Caco-2 (cell line): ENCODE measurements at places on chromosomes 11 and 22. TPM values are rescaled to one million over a fixed set of nuclear protein-coding genes. Genes with fewer than 3 reads are reported as not detected.

DNA sequence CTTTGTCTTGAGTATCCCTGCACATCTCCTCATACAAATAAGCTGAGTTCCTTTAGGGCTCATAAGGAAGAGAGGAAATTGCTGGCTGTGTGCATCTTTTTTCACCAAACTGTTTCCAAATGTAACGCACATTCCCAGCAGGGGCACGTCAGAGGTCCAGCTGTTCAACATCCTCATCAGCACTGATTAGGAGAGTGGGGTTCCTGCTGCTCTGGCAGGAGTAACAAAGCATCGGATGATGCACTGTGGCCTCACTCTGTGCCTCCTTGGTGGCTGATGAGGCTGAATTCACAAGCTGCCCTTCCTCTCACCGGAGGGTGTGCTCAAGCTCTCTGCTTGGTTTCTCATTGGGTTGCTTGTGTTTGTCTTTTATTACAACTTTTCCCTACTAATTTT is 35.5 kb upstream of the SLC25A1 start:
- no peak overlapping the region for H3K4me3 ChIP-seq
- no peaks in the 10 kb centered on the region for H3K36me3 ChIP-seq
- DNase-seq: no peak
- no peaks in the 10 kb centered on the region for H3K27me3 ChIP-seq
- H3K4me1 ChIP-seq: no peaks in the 10 kb centered on the region

GRCh38 chr22:24105631-24106030 is 75.7 kb upstream of the SUSD2 start:
- no peak overlapping the region for H3K4me3 ChIP-seq
- H3K27ac ChIP-seq: no peak overlapping the region
- no peaks in the 10 kb centered on the region for H3K27me3 ChIP-seq
- DNase-seq: no peak
- no peaks in the 10 kb centered on the region for H3K4me1 ChIP-seq
- H3K36me3 ChIP-seq: peaks cover 2% of the 10 kb centered on the region; the same call in 1 of the 2 replicates

- no peaks in the 10 kb centered on the region; the same call in 1 of the 2 replicates for H3K36me3 ChIP-seq
- H3K27ac ChIP-seq: no peak overlapping the region
- no peaks in the 10 kb centered on the region for H3K4me1 ChIP-seq
- no peaks in the 10 kb centered on the region for H3K27me3 ChIP-seq
- no peak overlapping the region for H3K4me3 ChIP-seq
These were observed 3.1 kb downstream of the DRD4 start for GRCh38 chr11:640021-640706.

DNA sequence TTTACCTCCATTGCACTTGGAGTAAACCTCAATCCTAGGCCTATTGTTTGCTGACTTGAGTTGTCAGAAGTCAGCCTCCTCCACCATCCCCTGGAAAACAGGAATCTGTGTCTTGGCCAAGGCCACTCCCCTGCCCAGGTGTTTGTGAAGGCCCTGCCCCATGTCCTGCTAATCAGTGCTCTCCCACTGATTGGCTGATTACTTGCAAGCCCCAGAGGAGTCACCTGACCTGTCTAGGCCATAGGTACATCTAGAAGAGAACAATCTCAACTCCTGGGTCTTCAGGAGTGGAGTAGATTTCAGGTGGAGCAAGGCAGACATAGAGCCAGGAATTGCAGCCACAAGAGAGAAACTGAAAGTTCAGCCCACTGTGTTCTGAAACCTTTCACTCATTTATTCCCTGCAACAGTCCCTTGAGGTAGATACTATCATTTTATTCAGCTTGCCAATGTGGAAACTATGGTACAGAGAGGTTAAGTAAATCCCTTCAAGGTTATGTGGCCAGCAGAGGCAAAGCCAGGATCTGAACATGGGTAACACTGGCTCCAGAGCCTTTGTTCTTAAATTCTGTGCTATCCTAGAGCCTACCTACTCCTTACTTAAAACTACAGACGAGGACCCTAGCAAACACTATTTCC is 10.4 kb downstream of the OAF start:
- no peaks in the 10 kb centered on the region for H3K27me3 ChIP-seq
- peak; percentile 58 for DNase-seq
- H3K4me3 ChIP-seq: no peak overlapping the region
- H3K36me3 ChIP-seq: no peaks in the 10 kb centered on the region
- H3K27ac ChIP-seq: peak overlapping the region; percentile 21
- peaks cover 11% of the 10 kb centered on the region for H3K4me1 ChIP-seq

- H3K27me3 ChIP-seq: no peaks in the 10 kb centered on the region
- H3K27ac ChIP-seq: no peak overlapping the region
- H3K4me3 ChIP-seq: no peak overlapping the region
- H3K36me3 ChIP-seq: no peaks in the 10 kb centered on the region
- no peak for DNase-seq
These were observed 47.9 kb upstream of the CCDC188 start for GRCh38 chr22:20198557-20199319.

DNA sequence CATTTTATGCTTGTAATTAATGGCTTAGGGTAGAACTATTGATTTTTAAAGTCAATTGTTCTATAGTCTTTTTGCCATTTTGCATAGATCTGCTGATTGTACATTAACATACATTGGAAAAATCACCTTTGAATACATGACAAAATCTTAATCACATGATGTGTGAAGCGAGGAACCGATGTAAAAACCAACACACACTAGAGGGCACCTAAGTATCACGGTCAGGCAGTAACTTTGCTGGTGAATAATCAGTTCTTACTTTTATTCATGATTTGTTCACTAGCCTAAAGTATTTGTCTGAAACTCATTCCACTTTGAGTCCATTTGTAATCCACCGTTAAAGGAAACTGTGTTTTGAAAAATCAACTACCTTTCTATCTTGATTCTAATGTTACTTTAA is 28.2 kb downstream of the JHY start:
- no peaks in the 10 kb centered on the region for H3K36me3 ChIP-seq
- no peaks in the 10 kb centered on the region for H3K4me1 ChIP-seq
- no peak overlapping the region for H3K4me3 ChIP-seq
- H3K27me3 ChIP-seq: peaks cover 1% of the 10 kb centered on the region; the same call in 1 of the 2 replicates
- peak; percentile 51 for DNase-seq
- H3K27ac ChIP-seq: no peak overlapping the region

DNA sequence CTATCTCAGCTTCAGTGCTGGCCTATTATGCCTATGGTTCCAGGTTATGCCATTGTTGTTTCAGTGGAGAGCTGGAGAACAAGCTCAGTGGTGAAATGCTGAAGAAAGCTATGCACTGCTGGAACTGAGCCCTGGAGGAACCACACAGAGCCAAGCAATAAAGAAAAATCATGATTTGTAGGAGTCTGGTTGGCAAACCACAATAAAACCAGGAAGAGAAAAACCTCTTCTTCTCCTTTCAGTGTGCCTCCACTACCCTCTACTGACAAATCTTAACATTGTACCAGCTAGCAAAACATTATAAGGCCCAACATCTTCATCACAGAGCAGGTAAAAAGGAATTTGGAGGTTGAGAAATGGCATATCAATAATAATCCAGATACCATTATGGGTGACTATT is 5.3 kb downstream of the OR51F2 start:
- no peaks in the 10 kb centered on the region for H3K4me1 ChIP-seq
- no peak overlapping the region for H3K27ac ChIP-seq
- H3K36me3 ChIP-seq: no peaks in the 10 kb centered on the region
- peak; percentile 4 for DNase-seq
- H3K27me3 ChIP-seq: no peaks in the 10 kb centered on the region; the same call in 1 of the 2 replicates
- no peak overlapping the region for H3K4me3 ChIP-seq

Gene DKK3
- 156 and 165 TPM in 2 replicates for total RNA-seq

DNA sequence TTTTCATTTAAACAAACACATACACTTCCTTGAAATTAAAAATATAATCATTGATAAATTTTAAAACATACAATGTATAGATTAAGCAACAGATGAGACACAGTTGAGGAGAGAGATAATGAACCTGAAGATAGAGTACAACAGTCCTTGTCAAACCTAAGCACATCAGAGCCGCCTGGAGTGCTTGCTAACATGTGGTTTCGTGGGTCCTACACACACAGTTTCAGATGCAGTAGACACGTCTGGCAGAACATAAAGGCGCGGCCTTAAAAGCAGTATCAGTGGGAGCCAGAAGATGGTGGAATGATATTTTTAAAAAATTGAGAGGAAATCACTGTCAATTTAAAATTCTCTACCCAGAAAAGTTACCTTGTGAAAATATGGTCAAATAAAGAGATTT is 134.4 kb downstream of the MPPED1 start:
- H3K36me3 ChIP-seq: no peaks in the 10 kb centered on the region
- no peak for DNase-seq
- no peak overlapping the region for H3K4me3 ChIP-seq
- H3K4me1 ChIP-seq: no peaks in the 10 kb centered on the region
- H3K27me3 ChIP-seq: no peaks in the 10 kb centered on the region; the same call in 1 of the 2 replicates
- H3K27ac ChIP-seq: no peak overlapping the region

GRCh38 chr11:35990170-35990569 is 46.3 kb downstream of the LDLRAD3 start:
- H3K27me3 ChIP-seq: no peaks in the 10 kb centered on the region
- H3K4me1 ChIP-seq: no peaks in the 10 kb centered on the region
- no peak for DNase-seq
- H3K27ac ChIP-seq: no peak overlapping the region
- no peak overlapping the region for H3K4me3 ChIP-seq

DNA sequence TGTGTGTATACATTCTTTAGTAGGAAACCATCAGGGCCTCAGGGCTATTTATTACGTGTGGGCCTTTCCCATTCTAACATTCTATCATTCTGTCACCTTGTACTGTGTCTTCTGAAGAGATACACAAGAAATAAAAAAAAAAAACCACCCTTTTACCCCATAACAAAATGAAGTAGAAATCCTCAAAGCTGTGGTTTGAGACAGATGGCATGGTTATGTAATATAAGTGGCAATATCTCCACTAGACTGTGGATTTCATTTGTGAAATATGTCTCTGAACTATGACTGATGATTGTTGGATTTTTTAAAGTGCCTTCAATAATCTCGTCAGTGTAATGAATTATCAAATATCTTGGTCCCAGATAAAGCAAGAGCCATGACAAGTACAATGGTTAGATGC is 150.0 kb upstream of the BLID start:
- H3K36me3 ChIP-seq: no peaks in the 10 kb centered on the region
- no peak for DNase-seq
- no peak overlapping the region for H3K27ac ChIP-seq
- no peaks in the 10 kb centered on the region for H3K27me3 ChIP-seq
- H3K4me1 ChIP-seq: no peaks in the 10 kb centered on the region
- H3K4me3 ChIP-seq: no peak overlapping the region

DNA sequence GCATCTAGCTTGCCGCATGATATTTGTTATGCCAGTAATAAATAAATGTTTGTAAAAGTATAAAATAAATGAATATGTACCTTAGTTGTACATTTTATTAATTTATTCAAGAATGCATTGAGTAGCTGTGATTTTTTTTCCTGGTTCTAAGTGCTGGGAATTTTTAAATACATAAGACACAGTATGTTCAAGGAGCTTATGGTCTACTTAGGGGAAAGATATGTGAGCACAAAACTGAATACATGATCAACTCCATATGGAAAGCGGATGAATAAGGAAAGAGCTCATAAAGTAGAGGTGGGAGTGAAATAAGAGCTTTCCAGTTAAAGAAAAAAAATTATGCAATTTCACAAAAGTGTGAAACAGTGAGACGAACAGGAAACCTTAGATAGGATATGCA is 944.2 kb upstream of the CCDC90B start:
- H3K27me3 ChIP-seq: no peaks in the 10 kb centered on the region
- H3K4me3 ChIP-seq: no peak overlapping the region
- H3K4me1 ChIP-seq: no peaks in the 10 kb centered on the region
- no peaks in the 10 kb centered on the region for H3K36me3 ChIP-seq
- DNase-seq: no peak

Gene PGA4
- total RNA-seq: not detected in 2 replicates

DNA sequence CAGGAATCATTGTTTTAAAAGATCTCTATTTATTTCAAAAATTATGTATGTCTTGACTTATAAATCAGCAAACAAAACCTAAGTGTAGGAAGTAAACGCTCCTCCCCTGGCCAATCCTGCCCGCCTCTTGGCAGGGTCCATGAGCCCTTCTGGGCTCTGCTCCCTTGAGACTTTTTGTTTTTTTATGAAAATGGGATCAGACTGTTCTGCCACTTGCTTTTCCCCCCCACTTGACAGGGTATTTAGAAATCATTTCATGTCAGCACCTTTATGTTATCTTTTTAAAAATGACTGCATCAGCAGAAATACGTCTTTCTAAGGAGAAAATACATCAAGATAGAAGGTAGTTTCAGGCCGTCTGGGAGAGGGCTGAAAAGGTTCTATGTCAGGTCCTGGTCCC is 35.6 kb downstream of the FBLN1 start:
- H3K27ac ChIP-seq: peak overlapping the region; percentile 42
- H3K4me1 ChIP-seq: no peaks in the 10 kb centered on the region
- H3K27me3 ChIP-seq: no peaks in the 10 kb centered on the region
- no peak overlapping the region for H3K4me3 ChIP-seq
- DNase-seq: no peak

Gene CHST1
- not detected in 2 replicates for total RNA-seq

DNA sequence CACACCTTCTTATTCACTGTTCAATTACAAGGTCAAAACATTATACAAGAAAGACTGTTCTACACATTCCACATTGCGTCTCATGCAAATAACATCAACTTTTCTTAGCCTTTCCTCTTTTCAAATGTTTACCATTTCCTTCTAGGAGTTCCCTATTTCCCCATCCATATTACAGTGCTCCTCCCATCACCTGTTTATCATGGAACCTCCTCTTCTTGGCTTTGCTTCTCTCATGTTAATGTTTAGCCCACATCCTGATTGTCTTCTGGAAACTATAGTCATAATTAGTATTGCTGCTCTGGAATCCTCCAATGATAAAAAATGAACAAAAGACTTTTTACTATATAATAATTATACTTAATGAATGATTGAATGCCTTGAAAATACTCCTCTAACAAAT is 21.3 kb downstream of the OR52E1 start:
- no peak overlapping the region for H3K27ac ChIP-seq
- no peaks in the 10 kb centered on the region for H3K36me3 ChIP-seq
- DNase-seq: no peak
- H3K4me1 ChIP-seq: no peaks in the 10 kb centered on the region

- no peak overlapping the region for H3K4me3 ChIP-seq
- no peak for DNase-seq
- H3K4me1 ChIP-seq: no peaks in the 10 kb centered on the region
- H3K27me3 ChIP-seq: no peaks in the 10 kb centered on the region
These were observed 20.2 kb upstream of the CTSD start for GRCh38 chr11:1783725-1784529.

GRCh38 chr11:65883058-65883761 is 3.6 kb downstream of the CTSW start:
- no peak overlapping the region for H3K4me3 ChIP-seq
- no peaks in the 10 kb centered on the region for H3K27me3 ChIP-seq
- no peak for DNase-seq
- peaks cover 4% of the 10 kb centered on the region for H3K36me3 ChIP-seq
- H3K27ac ChIP-seq: no peak overlapping the region
- H3K4me1 ChIP-seq: peaks cover 13% of the 10 kb centered on the region
